Cortex of kidney (tissue), 1 donor: ENCODE measurements at places on chromosomes 16 and 17.

- no peak for DNase-seq
These were observed 612.5 kb downstream of the KCNJ18 start for GRCh38 chr17:22304667-22305303.

GRCh38 chr16:75446416-75446815 lies 13.1 kb upstream of the CFDP1 start:
- DNase-seq = no peak

GRCh38 chr16:35198223-35199199 lies 1739.1 kb downstream of the TP53TG3F start:
- DNase-seq = no peak

DNA sequence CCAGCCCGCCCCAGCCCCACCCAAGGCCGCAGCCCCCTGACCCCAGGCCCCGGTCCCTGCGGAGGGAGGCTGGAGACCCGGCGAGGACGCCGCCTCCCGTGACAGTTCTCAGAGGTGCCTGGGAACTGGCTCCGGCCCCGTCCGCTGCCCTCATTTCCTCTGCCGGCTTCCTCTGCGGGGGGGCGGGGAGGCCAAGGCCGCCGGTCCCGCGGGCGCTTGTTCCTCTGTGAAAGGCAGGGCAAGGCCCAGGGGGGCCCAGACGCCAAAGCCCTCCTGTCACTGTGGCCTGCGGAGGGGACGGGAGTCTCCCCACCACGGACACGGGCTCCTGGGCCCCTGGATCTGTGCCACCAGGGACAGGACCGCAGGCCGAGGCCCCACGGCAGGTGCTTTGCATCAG lies 5.0 kb upstream of the PVALEF start:
- no peak for DNase-seq

- no peak for DNase-seq
These were observed 434.2 kb downstream of the SOX9 start for GRCh38 chr17:72555052-72555451.

DNA sequence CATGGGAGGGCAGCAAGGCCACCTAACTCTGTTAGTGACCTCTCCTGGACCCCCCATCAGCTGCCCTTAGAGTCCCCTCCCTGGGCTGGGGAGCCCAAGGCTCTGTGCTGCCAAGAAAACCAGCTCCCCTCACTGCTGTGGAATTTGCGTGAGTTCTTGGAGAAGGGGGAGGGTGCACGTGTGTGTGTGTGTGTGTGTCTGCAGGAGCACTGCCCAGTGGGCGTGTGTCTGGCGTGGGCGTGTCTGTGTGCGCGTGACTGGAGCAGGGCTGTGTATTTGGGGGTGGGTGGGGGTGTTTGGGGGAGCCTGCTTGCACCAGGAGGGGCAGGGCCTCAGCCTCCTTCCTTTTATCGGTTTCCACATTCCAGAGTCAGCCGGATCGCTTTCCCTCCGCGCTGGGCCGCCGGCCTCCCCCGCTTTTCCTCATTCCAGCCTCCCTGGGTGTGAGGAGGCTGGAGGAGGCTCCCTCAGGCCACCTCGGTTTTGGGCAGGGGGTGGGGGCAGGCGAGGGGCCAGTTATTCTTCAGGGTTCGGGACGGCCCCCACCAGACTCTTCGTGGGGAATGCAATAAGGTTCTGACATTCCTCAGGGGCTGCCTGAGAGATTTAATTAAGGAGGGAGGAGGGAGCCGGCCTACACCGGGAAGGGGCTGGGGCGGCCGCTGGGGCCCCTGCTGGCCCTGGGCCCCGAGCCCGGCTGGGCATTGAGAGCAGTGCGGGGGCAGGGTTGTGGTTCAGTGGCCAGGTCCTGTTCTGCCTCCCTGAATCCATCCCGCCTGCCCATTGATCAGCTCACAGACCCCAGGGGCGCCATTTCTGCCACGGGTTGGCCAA lies 2.5 kb downstream of the VASN start:
- no peak for DNase-seq

- DNase-seq = no peak
These were observed 27.2 kb downstream of the ZNF423 start for GRCh38 chr16:49828533-49829267.

DNA sequence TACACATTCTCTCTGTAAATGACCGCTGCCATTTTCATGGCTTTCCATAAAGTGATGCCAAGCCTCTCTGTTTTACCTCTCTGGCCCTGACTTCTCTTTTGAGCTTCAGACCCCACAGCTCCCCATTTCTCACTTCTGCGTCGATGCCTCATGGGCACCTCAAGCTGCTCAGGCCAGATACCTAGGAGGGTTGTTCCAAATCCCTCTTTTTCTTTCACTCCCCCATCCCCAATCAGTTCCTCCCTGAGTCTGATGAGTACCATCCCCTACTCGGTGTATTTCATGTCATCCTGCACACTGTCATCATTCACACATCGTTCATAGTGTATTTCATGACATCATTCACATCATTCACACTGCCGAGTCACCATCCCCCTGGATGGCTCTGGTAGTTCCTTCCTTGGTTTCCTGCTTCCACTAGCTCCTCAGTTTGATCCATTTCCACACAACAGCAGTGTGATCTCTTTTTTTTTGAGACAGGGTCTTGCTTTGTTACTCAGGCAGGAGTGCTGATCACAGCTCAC lies 43.1 kb downstream of the NTN1 start:
- DNase-seq = no peak

GRCh38 chr17:82300228-82300627 lies 17.2 kb downstream of the CD7 start:
- no peak for DNase-seq

DNA sequence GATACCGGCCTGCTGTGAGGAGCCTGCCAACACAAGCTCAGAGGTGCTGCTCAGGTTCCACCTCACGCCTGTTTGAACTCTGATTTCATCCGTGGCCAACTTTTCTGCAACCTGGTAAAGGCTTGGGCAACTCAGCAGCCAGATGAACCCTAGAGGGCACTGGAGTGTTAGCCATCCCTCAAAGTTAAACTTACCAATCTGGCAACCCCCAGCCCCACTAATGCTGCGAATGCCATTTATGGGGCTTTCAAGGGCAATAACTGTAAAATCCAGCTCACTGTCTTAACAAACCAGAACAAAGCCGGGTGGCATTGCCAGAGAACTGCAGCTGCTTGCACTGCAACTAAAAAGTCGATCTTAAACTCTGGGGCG lies 105.5 kb downstream of the AXIN2 start:
- no peak for DNase-seq

DNA sequence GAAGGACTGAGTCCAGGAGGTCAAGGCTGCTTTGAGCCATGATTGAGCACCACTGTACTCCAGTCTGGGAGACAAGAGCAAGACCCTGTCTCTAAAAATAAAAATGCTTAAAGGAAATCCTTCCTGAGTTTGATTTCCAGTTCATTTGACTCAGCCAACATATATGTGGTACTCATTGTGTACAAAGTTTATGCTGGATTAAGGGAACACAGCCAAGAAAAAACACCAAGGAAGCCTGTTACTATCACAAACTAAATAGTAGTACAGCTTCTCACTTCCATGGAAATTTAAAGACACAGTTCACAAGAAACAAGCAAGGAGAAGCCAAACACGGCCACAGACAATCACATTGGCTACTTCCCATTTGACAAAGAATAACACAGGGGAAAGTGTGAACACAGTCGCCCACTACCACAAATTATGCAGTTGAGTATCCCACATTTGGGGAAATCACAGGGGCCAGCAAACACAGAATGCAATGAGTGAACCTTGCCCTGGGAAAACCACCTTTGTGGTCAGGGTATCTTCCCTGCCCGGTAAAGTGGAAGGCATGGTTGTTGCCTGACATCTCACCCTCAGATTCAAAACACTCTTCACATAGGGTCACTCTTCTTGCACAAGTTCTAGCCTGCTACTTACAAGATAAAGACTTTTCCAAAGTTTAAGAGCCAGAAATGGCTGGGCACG lies 14.5 kb downstream of the TEX14 start:
- no peak for DNase-seq

DNA sequence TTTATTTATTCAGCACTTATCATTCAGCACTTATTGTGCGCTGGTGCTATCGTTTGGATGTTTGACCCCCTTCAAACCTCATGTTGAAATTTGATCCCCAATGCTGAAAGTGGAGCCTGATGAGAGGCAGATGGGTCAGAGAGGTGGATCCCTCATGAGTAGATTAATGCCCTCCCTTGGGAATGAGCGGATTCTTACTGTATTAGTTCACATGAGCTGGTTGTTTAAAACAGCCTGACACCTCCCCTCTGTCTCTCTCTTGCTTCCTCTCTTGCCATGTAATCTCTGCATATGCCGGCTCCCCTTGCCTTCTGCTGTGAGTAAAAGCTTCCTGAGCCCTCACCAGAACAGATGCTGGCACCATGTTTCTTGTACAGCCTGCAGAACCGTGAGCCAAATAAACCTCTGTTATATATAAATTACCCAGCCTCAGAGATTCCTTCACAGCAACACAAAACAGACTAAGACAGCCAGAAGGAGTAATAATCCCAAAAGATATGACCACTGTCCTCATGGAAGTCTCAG lies 111.1 kb downstream of the CACNG3 start:
- DNase-seq = no peak

GRCh38 chr16:87686697-87687096 lies 79.1 kb downstream of the KLHDC4 start:
- no peak for DNase-seq

DNA sequence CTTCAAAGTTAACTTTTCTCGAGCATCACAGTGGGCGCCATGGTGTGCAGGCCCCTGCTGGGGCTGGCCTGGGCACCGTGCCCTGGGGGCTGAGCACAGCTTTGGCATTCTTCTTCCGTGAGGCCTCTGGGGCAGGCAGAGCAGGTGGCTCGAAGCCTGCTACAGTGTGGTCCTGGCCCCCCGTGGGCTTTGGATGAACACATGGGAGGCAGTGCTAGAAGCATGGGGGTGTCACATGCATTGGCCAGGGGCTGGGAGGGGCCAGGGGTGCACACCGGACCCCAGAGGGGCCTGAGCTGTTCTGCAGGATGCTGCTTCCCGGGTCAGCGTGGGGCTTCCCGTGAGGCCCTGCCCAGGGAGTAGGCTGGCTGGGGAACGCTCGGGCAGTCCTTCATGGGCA lies 12.1 kb upstream of the C16orf74 start:
- no peak for DNase-seq

DNA sequence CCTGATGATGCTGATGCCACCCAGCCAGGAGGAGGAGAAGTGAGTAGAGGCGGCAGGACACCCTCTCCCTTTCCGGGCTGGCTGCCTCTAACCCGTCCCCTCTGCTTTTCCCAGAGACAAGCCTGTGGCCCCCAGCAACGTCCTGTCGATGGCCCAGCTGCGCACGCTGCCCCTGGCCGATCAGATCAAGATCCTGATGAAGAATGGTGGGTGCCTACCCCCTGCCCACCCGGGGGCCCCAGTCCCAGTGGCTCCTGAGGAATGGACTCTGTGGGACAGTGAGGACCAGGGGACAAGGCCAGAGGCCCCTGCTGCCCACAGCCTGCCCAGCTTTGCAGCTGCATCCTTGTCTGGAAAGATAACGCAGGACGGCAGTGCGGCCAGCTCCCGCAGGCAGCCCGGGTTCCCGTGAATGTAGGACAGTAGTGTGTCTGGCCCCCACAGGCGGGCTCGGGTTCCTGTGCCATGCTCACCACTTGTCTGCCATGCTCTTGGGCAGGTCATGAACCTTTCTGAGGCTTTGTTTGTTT lies 19.9 kb downstream of the POLR3E start:
- no peak for DNase-seq

GRCh38 chr16:11302977-11303376 lies 21.8 kb upstream of the PRM1 start:
- DNase-seq = no peak

- no peak for DNase-seq
These were observed 2.4 kb downstream of the SPSB3 start for GRCh38 chr16:1779741-1780676.

DNA sequence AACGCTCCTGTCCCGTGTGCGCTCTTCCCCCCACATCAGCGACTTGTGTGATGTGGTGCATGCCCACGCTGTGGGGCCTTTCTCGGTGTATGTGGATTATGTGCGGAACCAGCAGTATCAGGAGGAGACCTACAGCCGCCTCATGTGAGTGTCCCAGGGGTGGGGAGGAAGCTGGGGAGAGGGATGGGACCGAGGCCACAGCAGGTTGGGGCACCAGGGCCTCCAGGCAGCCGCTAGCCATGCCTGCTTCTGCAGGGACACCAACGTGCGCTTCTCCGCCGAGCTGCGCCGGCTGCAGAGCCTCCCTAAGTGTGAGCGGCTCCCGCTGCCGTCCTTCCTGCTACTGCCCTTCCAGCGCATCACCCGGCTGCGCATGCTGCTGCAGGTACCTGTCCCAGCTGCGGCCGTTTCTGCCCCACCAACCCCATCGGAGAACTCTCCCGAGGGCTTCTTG lies 5.8 kb downstream of the ARHGEF15 start:
- no peak for DNase-seq

GRCh38 chr16:82965808-82966207 lies 339.0 kb downstream of the CDH13 start:
- DNase-seq = no peak

DNA sequence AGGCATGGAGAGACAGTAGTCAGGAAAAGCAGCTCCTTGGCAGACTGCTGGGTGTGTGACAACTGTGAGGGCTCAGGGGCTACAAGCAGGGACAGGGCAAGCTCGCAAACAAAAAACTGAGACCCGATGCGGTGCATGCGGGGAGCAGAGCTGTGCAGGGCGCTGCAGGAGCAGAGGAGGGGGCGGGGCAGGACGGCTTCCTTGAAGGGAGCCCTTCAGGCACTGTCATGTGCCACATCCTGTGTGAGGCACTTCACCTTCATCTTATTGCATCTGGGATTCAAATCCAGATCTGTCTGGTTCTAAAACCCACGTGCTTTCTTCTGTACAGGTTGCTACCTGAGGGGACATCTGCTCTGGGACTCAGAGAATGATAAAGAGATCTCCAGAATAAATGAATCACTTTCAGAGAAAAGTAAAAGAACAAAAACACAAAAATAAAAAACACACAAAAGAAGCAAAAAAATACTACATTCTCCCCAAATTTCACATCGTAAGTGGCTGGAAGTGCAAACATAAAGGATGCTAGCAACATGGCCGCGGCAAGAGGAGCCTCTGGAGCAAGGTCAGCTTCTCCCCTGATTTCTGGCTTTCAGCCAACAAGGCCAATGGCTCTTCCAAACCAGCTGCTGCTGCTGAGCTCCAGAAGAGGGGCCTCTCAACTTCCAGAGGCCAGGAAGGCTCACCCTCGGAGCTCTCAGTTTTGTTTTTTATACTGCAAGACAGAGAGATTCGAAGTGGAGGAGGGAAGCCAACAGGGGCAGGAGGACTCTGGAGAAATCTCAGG lies 14.2 kb downstream of the LYRM9 start:
- no peak for DNase-seq

DNA sequence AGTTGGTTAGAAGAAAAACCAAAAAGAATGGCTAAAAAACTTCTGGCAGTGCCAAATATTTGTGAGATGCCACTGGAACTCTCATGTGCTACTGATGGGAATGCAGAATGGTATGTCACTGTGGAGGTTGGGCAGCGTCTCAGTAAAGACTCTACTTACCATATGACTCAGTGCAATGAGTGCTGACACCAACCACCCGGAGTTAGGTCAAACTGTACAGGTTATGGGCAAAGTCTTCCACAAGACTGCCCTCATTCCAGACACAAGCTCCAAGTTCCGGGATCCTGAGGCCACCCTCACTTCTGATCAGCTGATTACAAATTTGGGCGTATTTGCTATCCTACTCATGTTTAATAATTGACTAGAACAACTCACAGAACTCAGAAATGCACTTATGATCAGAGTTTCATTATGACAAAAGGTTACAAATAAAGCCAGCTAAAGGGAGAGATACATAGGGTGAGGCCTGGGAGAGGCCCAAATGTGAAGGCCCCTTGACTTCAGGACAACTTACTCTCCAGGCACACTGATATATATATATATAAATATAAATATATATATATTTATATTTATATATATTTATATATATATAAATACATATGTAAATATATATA lies 114.9 kb downstream of the TRIM37 start:
- DNase-seq = no peak
